ENCODE measurements at places on chromosomes 1 and 21.

DNA sequence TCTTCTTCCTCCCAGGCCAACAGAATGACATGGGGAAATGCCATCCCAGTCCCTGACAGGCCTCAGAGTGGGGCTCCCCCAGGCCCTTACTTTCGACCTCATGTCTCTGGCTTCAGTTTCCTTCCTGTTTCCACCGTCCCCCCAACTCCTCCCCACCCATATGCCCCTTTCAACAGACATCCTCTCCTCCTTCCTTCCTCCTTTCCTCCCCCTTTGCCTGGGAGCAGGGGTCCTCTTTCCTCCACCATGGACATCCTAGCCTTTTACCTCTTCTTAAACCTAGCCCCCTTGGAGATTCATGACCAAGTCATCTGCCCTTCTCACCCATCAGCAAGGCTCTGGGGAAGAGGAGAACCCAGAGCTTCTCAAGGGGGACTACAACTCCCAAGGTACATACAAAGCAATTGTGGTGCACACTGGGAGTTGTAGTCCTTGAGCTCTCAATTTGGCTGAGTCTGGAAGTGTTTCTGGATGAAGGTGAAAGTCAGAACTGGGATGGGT lies 4.0 kb downstream of the ZBTB7B start:
- DNase-seq, result no peak

DNA sequence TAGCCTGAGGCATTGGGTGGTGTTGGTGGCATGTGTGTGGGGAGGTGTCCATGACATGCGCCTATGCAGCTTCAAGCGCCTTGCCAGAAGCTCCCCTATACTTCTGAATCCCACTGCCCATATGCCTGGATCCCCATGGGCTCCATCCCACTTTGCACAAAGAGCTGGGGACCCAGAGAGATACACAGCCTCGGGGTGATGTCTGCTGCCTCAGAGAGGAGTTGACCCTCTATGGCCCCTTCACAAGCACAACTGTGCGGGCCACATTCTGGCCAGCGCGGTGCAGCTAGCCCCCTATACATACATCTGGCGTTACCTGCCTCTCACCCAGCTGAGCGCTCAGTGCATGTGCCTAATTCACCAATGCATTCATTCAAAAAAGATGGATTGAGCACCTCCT lies 9.6 kb upstream of the PTPRF start:
- no peak for DNase-seq

DNA sequence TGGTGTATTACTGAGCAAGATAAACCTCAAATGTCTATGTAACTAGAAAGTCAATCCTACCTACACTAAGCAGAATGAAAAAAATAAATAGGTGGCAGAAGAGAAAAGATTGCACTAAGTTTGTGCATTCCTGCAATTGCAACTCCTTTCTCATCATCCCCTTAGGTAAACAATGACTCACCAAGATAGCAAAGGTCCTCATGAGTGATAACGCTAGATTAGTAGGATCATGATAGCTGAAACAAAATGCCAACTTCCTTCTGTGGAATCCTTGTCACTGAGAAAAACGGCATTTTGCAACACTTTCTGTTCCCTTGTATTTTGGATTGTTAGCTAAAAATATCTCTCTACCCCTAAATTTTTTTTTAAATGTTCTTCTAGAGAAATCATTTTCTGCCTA lies 20.0 kb upstream of the FCER1A start:
- no peak for DNase-seq

- no peak for DNase-seq
These were observed 43.1 kb upstream of the SGIP1 start for GRCh38 chr1:66490816-66491215.

- no peak for DNase-seq
These were observed 1.3 kb downstream of the INAVA start for GRCh38 chr1:200895801-200896530.

- peak; percentile 56 for DNase-seq
These were observed 12.1 kb downstream of the IL24 start for GRCh38 chr1:206909161-206909882.

DNA sequence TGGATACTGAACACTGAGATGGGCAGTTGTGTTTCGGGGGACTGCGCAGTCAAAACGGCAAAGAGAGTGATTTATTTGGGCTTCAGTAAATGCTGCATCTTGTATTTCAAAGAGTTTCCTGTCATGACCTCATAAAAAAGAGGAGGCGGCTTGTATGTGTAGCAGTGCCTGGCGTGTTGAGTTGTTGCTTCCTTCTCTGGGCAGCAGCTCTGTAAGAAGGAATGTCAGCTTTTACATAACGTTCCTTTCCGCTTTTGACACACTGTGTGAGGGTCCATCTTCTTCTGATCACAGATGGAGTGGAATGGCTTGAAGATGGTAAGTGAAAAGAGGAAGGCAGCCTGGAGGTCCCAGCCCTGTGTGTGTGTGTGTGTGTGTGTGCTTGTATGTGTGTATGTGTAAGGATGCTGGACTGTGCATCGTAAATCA lies 941 bp downstream of the ELAVL4 start:
- no peak for DNase-seq

GRCh38 chr1:89877756-89878155 lies 56.9 kb downstream of the LRRC8D start:
- no peak for DNase-seq

- DNase-seq, result no peak
These were observed 57.9 kb upstream of the KANK4 start for GRCh38 chr1:62377043-62377562.
